GM06990 (cell line): ENCODE measurements at places on chromosomes 12 and 14.

DNA sequence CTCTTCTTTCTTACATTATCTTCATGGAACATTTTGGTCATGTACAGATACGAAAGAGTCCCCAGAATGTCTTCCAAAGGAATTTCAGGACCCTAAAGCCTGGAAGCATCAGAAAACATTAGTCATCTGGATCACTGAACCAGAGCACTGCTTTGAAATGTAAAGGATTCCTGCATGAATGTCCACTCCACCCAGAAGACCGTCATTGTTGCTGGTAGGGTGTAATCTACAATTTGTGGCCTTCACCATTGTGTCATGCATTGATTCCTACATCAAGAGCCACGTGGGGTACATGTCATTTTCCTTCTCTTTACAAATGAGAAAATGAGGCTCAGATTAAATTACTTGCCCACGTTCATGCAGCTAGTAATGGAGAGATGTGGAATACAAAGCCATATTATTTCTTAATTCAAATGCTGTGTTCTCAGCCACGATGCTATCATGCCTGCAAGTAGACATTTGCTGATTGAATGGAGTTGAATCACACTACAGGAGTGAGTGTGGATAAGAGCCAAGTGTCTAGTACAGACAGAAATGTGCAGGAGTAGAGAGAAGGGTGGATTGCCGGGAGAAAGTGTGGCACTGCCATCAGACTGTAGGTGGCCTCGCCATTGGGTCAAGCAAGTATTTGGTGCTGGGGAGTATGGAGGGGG is 231.2 kb downstream of the C12orf75 start:
- no peak for DNase-seq

DNA sequence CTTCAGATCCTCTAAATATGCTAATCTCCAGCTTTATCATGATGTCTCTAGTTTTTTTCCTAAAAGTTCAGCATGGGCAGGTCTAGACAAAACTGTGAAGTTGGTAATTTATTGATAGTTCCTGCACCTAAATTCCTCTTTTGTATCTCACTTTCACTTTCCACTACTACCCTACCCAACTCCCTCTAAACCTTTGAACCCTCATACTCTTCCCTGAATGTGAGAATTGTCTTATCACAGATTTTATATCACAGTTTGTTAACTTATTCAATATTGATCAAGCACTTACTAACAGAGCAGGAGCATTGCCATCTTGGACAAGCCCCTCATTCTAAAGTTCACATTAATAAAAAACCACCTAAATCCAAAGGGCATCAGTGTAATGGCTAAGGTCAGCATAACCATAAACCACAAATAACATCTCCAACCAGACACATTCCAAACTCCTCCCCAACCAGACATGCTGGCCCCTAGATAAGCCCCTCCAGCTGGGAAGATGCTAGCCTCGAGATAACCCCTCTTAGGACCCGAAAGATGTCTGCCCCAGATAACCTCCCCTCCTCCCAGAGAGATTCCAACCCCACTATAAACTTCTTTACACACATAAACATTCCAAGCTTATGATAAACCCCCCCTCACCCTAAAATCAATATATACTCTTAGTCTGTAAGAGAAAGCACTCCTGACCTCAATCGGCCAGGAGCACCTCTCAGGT is 78.7 kb downstream of the FSCB start:
- no peak for DNase-seq

GRCh38 chr12:121894633-121895032 is 6.0 kb downstream of the PSMD9 start:
- DNase-seq = no peak

DNA sequence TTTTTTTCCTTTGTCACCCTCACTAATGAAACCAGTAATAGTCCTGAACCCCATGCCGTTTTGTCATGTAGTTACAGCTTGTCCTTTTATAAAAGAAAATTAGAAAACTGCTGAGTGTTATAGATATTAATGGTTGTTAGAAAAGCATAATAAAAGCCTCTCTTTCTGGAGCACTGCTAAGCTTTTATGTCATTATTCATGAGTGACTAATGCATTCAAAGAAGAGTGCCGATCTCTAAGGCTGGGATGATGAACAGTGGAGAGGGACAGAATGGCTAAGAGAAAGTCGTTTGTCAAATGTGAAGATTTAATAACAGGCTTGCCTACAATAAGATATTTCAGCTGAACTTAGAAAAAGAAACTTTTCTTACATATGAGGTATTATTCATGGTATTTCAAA is 121.6 kb downstream of the MGAT4C start:
- DNase-seq = no peak

- no peak for DNase-seq
Observed at GRCh38 chr12:115051378-115051777, 367.4 kb upstream of the TBX3 start.
